ENCODE measurements at places on chromosomes 3 and 15.

DNA sequence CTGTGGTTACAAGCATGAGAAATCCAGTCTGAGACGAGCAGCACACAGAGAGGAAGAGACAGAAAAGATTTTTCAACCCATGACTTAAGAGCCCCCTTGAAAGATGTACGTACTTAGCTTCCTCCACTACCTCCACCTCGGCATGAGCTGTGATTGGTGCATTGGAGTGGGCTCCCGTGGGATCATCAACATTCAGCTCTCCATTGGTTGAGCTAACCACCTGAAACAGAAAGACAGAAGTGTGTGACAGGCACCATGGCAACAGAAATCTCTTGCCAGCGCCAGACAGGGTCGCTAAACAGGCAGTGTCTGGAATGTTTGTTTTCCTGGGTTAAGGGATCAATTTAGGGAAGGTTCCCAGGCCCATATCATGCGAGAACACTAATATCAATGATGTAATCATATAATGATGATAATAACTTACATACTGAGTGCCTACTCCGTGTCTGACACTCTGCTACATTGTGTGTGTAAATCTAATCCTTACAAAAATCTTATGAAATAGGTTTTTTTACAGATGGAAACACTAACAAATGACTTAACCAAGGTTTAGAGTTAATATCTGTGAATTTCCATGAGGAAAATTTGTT lies 17.5 kb upstream of the PPIB start:
- DNase-seq, result peak; percentile 69

GRCh38 chr3:154469585-154469984 lies 39.6 kb upstream of the GPR149 start:
- no peak for DNase-seq

DNA sequence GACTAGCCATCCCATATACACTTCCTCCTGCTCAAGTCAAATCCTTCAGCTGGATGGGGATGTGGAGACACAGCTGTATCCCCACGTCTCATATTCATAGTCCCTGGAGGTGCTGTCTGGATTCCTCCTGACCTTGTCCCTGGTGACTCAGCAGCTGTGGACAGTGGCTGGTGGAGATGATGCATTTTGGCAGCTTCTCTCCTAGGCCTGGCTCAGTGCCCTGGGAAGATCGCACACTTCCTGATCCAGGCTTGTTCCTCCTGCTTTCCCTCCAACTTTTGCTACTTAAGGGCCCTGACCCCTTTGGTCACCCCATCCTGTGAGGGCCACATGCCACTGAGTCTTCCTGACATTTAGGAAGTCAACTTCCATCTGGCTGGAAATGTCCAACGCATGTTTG lies 44.4 kb downstream of the ADAMTSL3 start:
- DNase-seq, result peak; percentile 24

DNA sequence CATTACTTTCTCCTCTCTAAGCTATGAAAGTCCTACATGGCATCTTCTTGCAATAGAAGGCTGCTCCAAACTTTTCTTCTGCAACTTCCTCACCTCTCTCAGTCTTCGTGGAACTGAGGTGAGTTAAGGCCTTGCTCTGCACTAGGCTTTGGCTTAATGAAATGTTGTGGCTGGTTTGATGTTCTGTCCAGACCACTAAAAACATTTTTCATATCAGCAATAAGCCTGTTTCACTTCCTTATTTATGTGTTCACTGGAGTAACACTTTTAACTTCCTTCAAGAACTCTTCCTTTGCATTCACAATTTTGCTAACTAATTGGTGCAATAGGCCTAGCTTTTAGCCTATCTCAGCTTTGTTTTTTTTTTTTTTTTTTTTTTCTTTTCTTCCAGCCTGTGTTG lies 335.3 kb upstream of the NECTIN3 start:
- no peak for DNase-seq

- DNase-seq, result peak; percentile 13
Observed at GRCh38 chr3:129016356-129016719, 15.2 kb downstream of the EFCC1 start.

DNA sequence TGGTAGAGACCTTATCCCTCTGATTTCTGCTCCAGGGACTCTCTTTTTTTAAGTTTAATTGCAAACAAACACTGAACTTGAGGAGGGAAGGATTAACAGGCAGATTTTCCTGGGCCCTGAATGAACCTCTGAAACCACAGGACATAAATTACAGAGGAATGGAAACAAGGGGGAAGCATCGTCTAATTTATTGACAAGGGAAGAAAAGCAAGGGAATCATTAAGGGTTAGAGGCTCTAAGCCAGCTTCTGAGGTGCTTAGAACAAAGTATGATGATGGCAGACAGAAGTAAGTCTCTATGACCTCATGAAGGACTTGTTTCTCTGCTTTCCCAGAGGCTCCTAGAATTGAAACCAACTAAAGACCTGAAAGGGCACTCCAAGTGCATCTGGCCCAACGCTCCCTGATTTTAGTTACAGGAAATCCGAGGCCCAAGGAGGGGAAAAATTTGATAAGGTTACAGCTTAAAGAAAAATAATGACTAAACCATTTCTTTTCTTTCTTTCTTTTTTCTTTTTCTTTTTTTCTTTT lies 244.7 kb upstream of the NR2E3 start:
- DNase-seq, result no peak

Measured in thyroid gland (tissue), 4 donors.